ENCODE measurements at places on chromosomes 1 and 21. TPM values are rescaled to one million over a fixed set of nuclear protein-coding genes. Genes with fewer than 3 reads are reported as not detected.

Gene KISS1
- total RNA-seq = not detected

Gene UMODL1
- total RNA-seq = not detected

Gene SLC1A7
- total RNA-seq = 0.97 TPM

Gene TMEM52
- total RNA-seq = 0.54 TPM

Gene NPHS2
- not detected for total RNA-seq

Gene CCDC190
- total RNA-seq = 0.54 TPM

Gene HSD11B1
- total RNA-seq = 177 TPM

Gene OPRD1
- total RNA-seq = not detected

Gene CELA3A
- not detected for total RNA-seq

Gene AQP10
- total RNA-seq = not detected

Gene GNG5
- 36.8 TPM for total RNA-seq

Gene C1QB
- not detected for total RNA-seq

Gene S100A14
- total RNA-seq = not detected

Gene VWA5B1
- total RNA-seq = not detected

Gene SLC41A1
- 15.7 TPM for total RNA-seq

Gene AVPR1B
- not detected for total RNA-seq

Gene PLA2G2C
- not detected for total RNA-seq

Gene PLOD1
- total RNA-seq = 1,236 TPM

Gene ADCY10
- total RNA-seq = under 0.01 TPM

Gene C1orf87
- total RNA-seq = not detected

Gene PHLDA3
- total RNA-seq = 49.2 TPM

Gene UBR4
- 40.8 TPM for total RNA-seq

Gene PPM1J
- 0.90 TPM for total RNA-seq

Gene SPRR1A
- total RNA-seq = not detected

Gene DCDC2B
- not detected for total RNA-seq

Gene TESK2
- total RNA-seq = 2.8 TPM

Gene F11R
- total RNA-seq = 20.9 TPM

Gene AMY1B
- not detected for total RNA-seq

Gene DDR2
- 65.0 TPM for total RNA-seq

Gene LCE3E
- total RNA-seq = not detected

Gene SPRR5
- not detected for total RNA-seq

Gene CFHR1
- 0.81 TPM for total RNA-seq

Gene IVL
- not detected for total RNA-seq

Gene MFSD2A
- 5.0 TPM for total RNA-seq

Gene RAB3B
- total RNA-seq = 2.4 TPM

Gene ARHGEF10L
- total RNA-seq = 8.7 TPM

Gene FAM167B
- total RNA-seq = 2.8 TPM

Gene DENND2D
- 3.7 TPM for total RNA-seq

Gene FCRL5
- not detected for total RNA-seq

Gene CD5L
- not detected for total RNA-seq

Gene LIN28A
- total RNA-seq = not detected

Gene SCP2
- total RNA-seq = 179 TPM

Gene EDN2
- 0.81 TPM for total RNA-seq

Gene ERICH3
- total RNA-seq = not detected

Gene DYRK1A
- total RNA-seq = 25.5 TPM

Gene NPHP4
- 7.8 TPM for total RNA-seq

Gene PDE9A
- 3.2 TPM for total RNA-seq

Gene FAM76A
- 3.9 TPM for total RNA-seq

Gene PRDM16
- total RNA-seq = 4.2 TPM

Gene MTF1
- 3.6 TPM for total RNA-seq

Gene METTL13
- 9.7 TPM for total RNA-seq
